ENCODE measurements at places on chromosomes 2 and 18.

GRCh38 chr2:64374686-64375085, 79.3 kb upstream of the LGALSL start:
- DNase-seq = no peak

- no peak for DNase-seq
Measured at GRCh38 chr2:177131858-177132257, 80.7 kb upstream of the HNRNPA3 start.

- no peak for DNase-seq
Measured at GRCh38 chr18:11324956-11325882, 175.8 kb upstream of the PIEZO2 start.

DNA sequence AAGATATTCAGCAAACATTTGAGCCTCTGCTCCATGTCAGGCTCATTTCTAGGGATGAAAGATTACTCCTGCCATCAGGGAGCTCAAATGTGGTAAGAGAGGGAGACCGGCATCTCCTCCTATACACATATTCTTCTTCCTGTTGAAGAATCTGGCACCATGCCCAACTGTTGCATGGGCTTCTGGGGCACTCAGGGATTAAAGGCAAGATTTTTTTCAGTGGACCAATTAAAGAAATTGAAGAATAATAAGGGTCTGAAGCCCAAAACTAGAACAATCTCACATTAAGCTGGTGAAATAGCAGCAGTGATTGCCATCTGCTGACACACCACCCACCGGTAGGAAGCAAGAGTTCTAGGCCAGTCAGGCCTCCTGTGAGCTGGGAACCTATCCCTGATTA, 145.4 kb upstream of the LYPD6 start:
- no peak for DNase-seq

DNA sequence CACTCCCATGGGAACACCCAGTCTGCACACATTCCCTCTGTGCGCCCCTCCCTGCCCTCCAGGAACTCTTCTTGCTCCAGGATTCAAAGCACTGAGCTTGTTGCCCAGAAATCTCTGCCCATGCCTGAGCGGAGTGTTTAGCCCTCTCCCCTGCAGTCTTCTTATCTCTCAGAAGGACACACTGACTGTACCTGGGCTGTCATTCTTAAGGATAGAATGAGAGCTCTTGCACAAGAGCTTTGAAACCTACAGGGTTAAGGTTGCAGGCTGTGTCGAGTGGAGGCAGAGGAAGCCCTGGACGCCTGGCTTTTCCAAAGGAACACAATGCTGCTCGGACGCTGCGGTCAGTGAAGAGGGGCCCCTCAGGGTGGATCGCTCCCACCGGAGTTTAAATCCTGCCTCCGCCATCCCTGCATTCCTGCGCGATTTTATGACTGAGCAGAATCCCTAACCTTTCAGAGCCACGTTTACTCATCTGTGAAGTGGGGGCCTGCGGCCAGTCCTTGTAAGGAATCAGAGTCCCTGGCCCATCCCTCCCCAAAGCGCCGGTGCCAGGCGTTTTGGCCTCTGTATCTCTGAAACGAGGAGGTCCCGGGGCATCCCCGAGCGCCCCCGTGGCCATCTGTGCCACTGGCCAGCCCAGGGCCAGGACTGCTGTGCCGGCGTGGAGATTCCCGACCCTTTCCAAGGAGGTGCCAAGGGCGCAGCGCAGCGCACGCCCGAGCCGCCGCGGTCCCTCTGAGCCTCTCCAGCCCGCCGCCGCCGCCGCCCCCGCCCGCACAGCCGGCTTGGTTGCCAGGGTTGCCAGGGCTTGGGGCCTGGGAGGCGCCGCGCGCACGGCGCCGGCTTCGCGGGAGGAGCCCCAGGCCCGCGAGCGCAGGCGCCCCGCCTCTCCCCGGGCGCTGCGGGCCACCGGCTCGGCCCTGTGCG, 58.9 kb downstream of the FAM168B start:
- DNase-seq = no peak

All from CD4-positive, alpha-beta T cell treated with Interleukin-6 at 100 ng/mL for 8 hours (primary cell).